ENCODE measurements at places on chromosomes 16 and 17. TPM values are rescaled to one million over a fixed set of nuclear protein-coding genes. Genes with fewer than 3 reads are reported as not detected.

Gene AGRP
- not detected for total RNA-seq

Gene SLC16A5
- total RNA-seq, result 31.5 TPM

Gene CLDN9
- 0.57 TPM for total RNA-seq

Gene DNAAF8
- 0.46 TPM for total RNA-seq

Gene GPR142
- not detected for total RNA-seq

Gene HSD17B2
- not detected for total RNA-seq
